Aorta (tissue), 5 donors: ENCODE measurements at places on chromosomes 1 and 21. TPM values are rescaled to one million over a fixed set of nuclear protein-coding genes. Genes with fewer than 3 reads are reported as not detected.

Gene CNKSR1
- 1.7 TPM for total RNA-seq

Gene S100A1
- not detected for total RNA-seq

Gene UQCRHL
- 1.3 TPM for total RNA-seq

Gene CSTB
- 44.3 TPM for total RNA-seq

Gene CFHR2
- total RNA-seq: not detected

Gene FALEC
- 0.99 TPM for total RNA-seq

Gene LCE1C
- not detected for total RNA-seq

Gene EXTL1
- total RNA-seq: 0.29 TPM

Gene CLK2
- 63.0 TPM for total RNA-seq

Gene KCNN3
- total RNA-seq: 4.7 TPM

Gene CYP4A11
- 0.16 TPM for total RNA-seq

Gene AMY2A
- 4.2 TPM for total RNA-seq

Gene GJB5
- not detected for total RNA-seq

Gene RAB42
- 4.3 TPM for total RNA-seq

Gene OR6K3
- total RNA-seq: not detected

Gene TCHH
- 0.27 TPM for total RNA-seq

Gene ADCY10
- 0.24 TPM for total RNA-seq

Gene ALX3
- not detected for total RNA-seq

Gene DMBX1
- total RNA-seq: not detected

Gene LENEP
- not detected for total RNA-seq

Gene GPATCH2
- total RNA-seq: 17.3 TPM

Gene MXRA8
- 105 TPM for total RNA-seq

Gene BNIPL
- 0.54 TPM for total RNA-seq

Gene OR2G6
- not detected for total RNA-seq

Gene DEGS1
- total RNA-seq: 77.5 TPM

Gene SWT1
- total RNA-seq: 6.9 TPM

Gene VSIG8
- total RNA-seq: 0.21 TPM

Gene C1orf232
- total RNA-seq: not detected

Gene HCRTR1
- total RNA-seq: 0.42 TPM

Gene STPG1
- 5.7 TPM for total RNA-seq

Gene IGSF5
- total RNA-seq: not detected

Gene EGLN1
- 50.4 TPM for total RNA-seq

Gene EPHA8
- total RNA-seq: not detected

Gene RNU1-4
- 8,154 TPM for total RNA-seq

Gene FCRL6
- total RNA-seq: 1.7 TPM

Gene TRPM2
- total RNA-seq: 7.0 TPM
